ENCODE measurements at places on chromosomes 2 and 18.

- no peak for DNase-seq
Measured at GRCh38 chr2:201157694-201158093, 25.2 kb upstream of the CASP10 start.

GRCh38 chr2:146873646-146874259 is 971.1 kb upstream of the ACVR2A start:
- DNase-seq, result no peak

DNA sequence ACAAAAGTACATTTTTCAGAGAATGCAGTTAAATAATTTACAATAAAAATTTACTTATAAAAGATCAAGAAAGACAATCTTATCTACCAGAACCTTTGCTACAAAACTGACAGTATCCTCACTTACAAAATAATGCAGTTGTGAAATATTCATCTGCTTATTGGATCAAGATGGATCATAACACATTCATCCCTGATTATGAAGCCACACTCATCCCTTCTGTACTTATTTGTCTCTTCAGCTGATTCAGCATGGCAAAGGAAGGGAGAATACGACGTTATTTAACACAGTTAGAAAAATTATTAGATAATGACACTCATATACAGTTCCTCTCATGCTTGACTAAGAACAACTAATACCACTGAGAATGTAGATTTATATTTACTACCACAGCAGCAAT is 46.4 kb downstream of the TCF4 start:
- DNase-seq, result no peak

- DNase-seq, result no peak
Measured at GRCh38 chr2:209511637-209512036, 87.8 kb downstream of the MAP2 start.

GRCh38 chr2:168434146-168434545 is 21.9 kb upstream of the CERS6 start:
- DNase-seq, result no peak
